ENCODE measurements at places on chromosomes 12 and 14. TPM values are rescaled to one million over a fixed set of nuclear protein-coding genes. Genes with fewer than 3 reads are reported as not detected.

DNA sequence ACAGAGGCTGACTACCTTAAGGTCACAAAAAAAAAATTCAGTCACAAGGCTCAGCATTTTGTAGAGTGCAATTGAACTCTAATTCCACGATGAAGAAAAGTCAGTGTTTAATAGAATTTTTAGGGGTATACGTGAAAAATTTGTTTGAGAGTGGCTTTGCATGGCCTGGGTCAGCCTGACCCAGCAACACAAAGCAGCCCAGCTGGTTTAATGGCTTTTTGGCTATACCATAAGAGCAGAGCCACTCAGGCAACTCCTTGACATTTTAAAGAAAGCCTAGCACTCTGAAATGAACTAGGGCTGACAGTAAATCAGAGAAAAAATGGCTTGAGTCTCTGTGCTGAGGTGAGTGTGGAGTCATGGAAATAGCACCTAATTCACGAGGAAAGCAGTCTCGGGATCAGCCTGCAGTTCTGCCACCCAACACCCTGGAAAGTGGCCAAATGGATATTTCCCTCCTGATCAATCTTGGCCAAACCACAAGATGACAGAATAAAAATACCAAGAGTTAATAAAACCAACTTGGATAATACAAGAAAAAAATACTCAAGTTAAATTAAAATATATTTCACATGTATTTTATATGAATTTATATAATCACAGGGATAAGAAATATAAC, 59.5 kb downstream of the GALNT4 start:
- H3K4me3 ChIP-seq, result no peak overlapping the region
- H3K27me3 ChIP-seq, result no peaks in the 10 kb centered on the region
- no peak overlapping the region for H3K27ac ChIP-seq
- peaks cover 42% of the 10 kb centered on the region for H3K36me3 ChIP-seq

SPIC gene
- total RNA-seq, result not detected

DNA sequence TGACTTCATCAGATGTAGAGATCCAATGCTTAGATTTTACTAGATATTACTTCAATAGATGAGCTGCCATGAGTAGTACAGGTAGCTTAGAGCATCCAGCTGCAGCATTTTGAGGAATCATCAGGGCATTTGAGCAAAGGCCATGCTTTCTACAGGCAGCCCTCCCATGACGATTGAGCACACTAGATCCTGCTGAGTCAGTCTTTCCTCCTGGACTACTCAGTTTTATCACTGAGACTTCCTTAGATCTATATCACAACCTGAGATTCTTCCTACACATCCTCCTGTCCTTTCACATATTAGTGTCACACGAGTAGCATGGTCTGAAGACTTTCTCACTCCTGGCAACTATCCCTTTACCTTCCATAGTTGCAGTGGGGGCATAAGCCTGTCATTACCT, 1401.8 kb downstream of the FSCB start:
- H3K4me1 ChIP-seq, result no peaks in the 10 kb centered on the region
- H3K36me3 ChIP-seq, result no peaks in the 10 kb centered on the region
- DNase-seq, result no peak

- DNase-seq, result no peak
- H3K27me3 ChIP-seq, result no peaks in the 10 kb centered on the region
- no peaks in the 10 kb centered on the region for H3K4me1 ChIP-seq
- no peak overlapping the region for H3K27ac ChIP-seq
- H3K4me3 ChIP-seq, result no peak overlapping the region
- H3K36me3 ChIP-seq, result no peaks in the 10 kb centered on the region
These were observed 6.6 kb downstream of the TSPAN19 start for GRCh38 chr12:85029456-85029855.

DNA sequence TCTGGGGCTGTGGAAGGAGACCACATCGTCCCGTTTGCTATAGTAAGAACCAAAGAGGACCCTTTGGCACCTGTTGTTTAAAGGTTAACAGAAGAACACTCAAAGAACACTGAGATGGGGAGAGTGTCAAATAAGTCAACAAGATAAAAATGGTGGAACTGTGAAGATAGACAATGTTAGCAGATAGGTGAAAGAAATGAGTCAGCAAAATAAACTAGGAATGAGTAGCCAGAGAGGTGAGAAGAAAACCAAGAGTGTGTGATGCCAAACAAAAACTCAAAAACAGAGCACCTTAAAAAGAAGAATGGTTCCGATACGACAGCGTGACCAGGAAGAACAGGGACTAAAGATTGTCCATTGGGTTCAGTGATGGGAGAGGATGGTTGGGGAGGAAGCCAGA, 74.7 kb upstream of the PIWIL1 start:
- no peaks in the 10 kb centered on the region for H3K4me1 ChIP-seq
- DNase-seq, result no peak
- no peak overlapping the region for H3K4me3 ChIP-seq
- H3K36me3 ChIP-seq, result no peaks in the 10 kb centered on the region
- no peak overlapping the region for H3K27ac ChIP-seq
- H3K27me3 ChIP-seq, result no peaks in the 10 kb centered on the region

All from activated CD4-positive, alpha-beta memory T cell treated with anti-CD3 and anti-CD28 coated beads, Interleukin-2, amount 10 ng/mL, durations not matched to agents 7 days and 5 days (primary cell).